Dermis microvascular lymphatic vessel endothelial cell (primary cell): ENCODE measurements at places on chromosomes 12 and 14.

- DNase-seq = no peak
Observed at GRCh38 chr12:75636607-75637006, 125.2 kb upstream of the KRR1 start.

- DNase-seq = no peak
Observed at GRCh38 chr14:56417173-56417572, 162.4 kb upstream of the TMEM260 start.

GRCh38 chr14:86310611-86311010 lies 780.7 kb downstream of the FLRT2 start:
- no peak for DNase-seq

DNA sequence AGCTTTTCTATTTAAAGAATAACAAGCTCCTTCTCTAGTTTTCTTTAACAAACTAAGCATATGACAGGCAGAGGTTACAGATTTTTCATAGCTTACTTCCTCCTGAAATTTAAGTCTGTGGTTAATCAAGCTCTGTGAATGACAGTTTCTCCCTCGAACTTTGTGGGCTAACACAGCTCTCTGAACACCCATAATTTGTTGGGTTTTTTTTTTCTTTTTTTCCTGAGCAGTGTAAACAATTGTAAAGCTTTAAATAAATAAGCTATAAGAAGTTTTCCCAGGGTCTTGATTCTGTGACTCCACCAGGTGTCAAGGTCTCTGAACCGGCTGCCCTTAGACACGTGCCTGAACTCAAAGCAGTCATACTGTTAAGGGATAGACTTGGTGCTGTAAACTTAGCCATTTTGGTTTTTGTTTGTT lies 128.1 kb upstream of the AMIGO2 start:
- DNase-seq = no peak

- no peak for DNase-seq
Observed at GRCh38 chr12:1920436-1920835, 2.0 kb upstream of the CACNA2D4 start.
